Stimulated activated CD4-positive, alpha-beta T cell treated with anti-CD3 and anti-CD28 coated beads, Interleukin-1b, Interleukin-23, amount 100 ng/mL, for 1 hour (primary cell): ENCODE measurements at places on chromosomes 13 and 19.

GRCh38 chr13:58949646-58950045, 1214.1 kb downstream of the DIAPH3 start:
- no peak for DNase-seq

- no peak for DNase-seq
Observed at GRCh38 chr13:24724714-24725113, 39.3 kb upstream of the RNF17 start.

DNA sequence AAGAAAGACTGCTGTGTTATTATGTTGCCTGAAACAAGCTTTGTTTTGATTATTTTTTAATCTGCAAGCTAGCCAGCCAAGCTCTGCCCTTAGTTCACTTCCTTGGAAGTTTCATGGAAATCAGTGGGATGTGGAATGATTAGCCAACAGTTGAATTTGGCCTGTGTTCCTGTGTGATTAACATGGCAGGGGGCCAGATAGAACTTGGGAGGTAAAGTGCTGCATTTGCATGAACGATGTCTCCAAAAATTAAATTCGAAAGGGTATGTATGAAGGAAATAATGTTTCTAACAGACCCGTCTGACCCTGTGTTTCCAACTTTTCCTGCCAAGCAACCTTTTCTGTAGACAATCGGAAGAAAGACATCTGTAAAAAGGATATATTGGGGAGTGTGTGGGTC, 32.2 kb downstream of the UFM1 start:
- DNase-seq = no peak

- DNase-seq = no peak
Observed at GRCh38 chr13:97120976-97121375, 101.2 kb upstream of the MBNL2 start.

- DNase-seq = no peak
Observed at GRCh38 chr13:49450105-49450819, 6.2 kb downstream of the SETDB2 start.

GRCh38 chr19:19782783-19783182, 38.8 kb downstream of the ZNF506 start:
- DNase-seq = no peak

GRCh38 chr13:101838323-101838722, 385.8 kb downstream of the ITGBL1 start:
- no peak for DNase-seq

- DNase-seq = no peak
Observed at GRCh38 chr13:34757441-34757840, 184.6 kb upstream of the NBEA start.

DNA sequence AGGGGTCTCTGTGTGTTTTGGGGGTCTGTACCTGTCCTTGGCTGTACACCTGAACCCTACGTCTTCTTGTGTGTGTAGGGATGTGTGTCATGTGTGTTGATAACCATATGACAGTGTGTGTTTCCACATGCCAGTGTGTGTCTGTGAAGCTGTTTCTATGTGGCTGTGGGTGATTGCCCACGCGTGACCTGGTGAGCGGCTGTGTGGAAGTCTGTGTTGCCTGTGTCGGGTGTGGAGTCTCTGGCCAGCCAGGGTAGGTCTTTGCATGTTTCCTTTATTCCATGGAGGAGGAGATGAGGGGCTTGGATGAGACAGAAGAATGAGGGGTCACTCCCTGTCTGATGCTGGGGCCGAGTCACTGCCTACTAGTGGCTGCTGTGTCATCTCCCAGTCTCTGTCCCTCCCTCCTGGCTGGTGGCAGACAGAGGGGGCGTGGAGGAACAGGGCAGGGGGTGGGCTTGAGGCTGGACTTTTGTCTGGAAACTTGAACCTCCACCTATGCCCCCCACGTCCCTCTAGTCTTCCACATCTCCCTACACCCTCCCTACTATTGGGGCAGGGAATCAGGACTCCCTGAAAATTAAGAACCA, 2.8 kb upstream of the FOSB start:
- DNase-seq = no peak

GRCh38 chr13:29855009-29855408, 4.6 kb upstream of the UBL3 start:
- no peak for DNase-seq

GRCh38 chr19:48551437-48552302, at the start of gene SULT2B1:
Gene SULT2B1, plus strand, starts transcription at chr19:48552172. Its CDS starts 81 bp downstream, at chr19:48552253.
- no peak for DNase-seq

DNA sequence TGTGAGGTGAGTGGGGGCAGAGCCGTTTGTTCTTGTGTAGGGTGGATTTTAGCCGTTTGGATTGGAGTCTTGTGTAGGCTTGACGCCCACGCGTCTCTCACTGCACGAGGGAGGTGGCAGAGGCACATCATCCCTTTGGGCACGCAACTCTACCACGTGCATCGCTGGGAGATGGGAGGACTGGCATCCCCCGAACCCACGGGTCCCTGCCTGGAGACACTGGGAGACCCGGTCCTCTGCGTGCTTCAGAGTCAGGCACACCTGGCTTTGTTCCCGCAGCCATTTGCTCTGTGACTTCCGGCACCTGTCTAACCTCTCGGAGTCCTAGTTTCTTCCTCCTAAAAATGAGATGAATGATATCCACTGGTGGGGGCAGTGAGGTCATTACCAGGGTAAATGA, 6.4 kb downstream of the ARHGEF7 start:
- DNase-seq = no peak

DNA sequence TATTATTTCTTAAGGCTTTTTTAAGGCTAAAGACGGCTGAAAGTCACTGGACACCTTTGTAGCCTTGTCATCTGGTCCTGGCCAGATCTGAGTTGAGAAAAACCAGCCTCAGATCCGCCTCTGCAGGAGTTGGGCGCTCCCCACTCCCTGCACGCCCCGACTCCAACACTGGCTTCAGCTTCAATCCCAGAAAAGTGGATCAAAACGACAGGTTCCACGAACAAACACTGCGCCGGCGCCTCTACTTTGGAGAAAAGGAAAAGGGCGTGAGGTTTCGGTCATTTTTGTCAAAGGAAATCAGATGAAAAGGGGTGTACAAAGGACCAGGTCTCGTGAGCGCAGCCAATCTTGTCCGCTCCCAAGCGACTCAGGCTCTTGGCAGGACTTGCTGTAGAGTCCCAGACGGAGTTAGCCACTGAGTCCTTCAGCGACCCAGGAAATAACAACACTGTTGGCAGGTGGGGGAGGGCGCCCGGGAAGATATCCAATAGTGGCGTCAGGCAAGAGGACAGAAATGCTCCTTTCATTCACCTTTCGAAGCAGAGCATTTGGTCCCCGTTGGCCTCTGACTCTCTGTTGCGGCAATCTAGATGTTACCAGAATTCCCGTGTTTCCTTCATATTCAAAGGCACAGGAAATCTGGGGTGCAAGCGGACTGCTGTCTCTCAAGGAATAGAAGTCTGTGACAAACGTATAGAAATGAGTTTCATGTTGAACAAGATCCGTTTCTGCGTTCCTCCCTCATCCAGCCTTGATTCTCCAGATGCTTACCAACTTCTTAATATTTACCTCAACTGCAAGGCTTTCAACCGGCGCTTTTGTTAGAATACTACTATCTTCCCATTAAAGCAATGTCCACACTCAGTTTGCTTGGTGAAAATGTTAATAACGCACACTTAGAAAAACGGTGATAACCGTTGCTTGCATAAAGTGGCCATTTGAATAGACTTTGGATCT, 1.8 kb upstream of the CCNA1 start:
- no peak for DNase-seq

GRCh38 chr19:16075430-16076153, 703 bp upstream of the TPM4 start:
- DNase-seq = no peak

DNA sequence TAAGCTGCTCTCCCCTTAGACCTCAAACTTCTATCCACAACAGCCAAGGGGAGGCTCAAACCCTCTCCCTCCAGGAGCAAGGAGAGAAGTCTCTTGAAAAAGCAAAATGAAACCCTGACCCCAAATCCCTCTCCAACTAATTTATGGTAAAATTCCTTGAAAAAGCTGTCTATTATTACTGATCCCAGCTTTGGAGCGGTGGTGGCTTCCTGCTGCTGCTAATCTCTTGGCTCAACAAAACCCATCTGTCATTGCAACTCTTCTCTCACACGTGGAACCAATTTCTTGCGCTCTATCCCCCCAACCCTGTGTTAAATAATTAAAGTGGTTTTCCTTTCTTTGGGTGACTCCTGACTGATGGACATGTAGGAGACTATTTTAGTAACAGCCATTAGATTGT, 64.1 kb upstream of the OXGR1 start:
- DNase-seq = no peak

GRCh38 chr19:23509686-23510450, 114.6 kb upstream of the ZNF91 start:
- no peak for DNase-seq

DNA sequence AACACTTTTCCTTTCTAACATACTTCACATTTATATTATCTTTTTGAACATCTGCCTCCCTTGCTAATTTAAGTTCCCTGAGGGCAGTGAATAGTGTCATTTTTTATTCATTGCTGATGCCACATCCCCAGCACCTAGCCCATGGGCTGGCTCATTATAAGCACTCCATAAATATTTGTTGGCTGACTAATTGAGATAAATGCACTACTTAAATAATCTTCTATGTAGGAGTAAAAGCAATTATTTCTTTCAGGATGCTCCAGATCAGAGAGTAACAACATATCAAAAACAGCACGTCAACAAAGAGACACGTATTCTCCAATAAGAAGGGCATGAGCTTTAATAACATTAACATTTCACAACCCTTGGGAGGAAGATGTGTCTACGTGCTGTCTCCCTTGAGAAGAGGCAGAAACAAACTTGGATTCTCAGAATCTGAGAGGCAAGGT, 228.2 kb downstream of the LHFPL6 start:
- DNase-seq = no peak

DNA sequence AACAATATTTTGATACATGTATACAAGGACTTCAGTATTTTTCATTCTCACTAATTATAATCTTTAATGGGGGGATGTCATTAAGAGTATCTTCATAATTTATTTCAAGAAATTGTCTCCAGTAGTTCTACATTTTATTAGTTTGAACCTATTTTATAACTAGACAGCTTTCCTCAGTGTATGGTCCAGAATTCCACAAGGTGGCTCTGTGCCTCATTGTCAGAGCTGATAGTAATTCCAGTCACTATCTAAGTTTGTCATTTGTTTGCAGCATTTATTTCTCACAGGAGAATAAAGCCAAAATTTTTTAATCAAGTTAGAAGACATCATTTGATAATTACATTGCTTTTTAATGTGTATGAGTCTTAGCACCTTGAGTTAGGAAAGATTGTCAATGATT, 1633.0 kb upstream of the PCDH20 start:
- DNase-seq = no peak

- DNase-seq = no peak
Observed at GRCh38 chr13:75579529-75579928, 29.9 kb downstream of the UCHL3 start.

DNA sequence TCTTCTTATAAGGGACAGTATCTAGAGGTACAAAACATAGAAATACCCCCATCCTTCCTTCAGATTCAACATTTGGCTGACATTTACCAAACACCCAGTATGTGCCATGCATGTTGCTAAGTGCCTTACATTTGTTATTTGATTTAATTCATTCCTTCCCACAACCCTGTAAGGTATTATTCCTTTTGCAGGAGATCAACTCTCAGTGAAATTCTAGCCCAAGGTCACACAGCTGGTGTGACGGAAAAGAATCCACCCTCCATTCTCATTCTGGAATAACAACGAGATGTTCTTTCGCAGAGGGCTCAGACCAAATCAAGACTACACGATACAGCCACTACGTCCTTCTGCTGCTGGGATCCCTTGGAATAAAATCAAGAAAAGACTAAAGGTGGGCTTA, 67.8 kb downstream of the C13orf42 start:
- DNase-seq = no peak

- DNase-seq = no peak
Observed at GRCh38 chr13:65582160-65582559, 1648.0 kb downstream of the PCDH9 start.

GRCh38 chr19:35592226-35592625, 6.3 kb downstream of the PMIS2 start:
- DNase-seq = no peak

DNA sequence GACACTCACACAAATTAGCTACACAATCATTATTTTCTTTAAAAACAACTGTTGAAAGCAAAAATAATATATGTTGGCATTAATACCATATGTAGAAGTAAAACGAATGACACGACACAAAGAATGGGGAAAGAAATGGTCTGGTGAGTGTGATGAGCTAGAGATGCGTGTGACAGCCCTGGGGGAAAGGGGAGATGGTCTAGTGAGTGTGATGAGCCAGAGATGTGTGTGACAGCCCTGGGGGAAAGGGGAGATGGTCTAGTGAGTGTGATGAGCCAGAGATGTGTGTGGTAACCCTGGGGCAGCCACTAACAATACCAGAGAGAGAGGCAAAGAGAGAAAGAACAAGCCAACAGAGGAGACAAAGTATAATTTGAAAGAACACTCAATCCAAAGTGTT, 22.3 kb upstream of the LAMP1 start:
- no peak for DNase-seq

- no peak for DNase-seq
Observed at GRCh38 chr19:11410682-11411081, 8.4 kb downstream of the RGL3 start.

GRCh38 chr19:1644070-1644469, 8.3 kb downstream of the TCF3 start:
- DNase-seq = no peak

DNA sequence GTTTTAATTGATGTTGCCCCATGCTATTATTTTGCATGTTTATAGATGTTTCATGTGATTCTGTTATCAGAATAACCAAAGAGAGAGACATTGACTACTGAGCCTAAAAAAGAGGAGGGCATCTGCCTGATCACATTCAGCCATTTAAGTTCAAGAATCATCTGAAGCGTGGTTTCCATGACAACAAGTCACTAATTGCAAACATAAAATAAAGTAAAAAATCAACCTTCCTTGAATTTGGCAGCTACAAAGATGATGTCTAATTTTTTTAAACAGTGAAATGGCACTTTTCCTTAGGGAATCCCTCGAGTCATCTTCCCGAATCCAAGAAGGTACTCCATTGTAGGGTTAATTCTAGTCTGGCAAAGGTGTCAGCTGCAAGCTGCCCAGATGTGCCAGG, 884.2 kb downstream of the DIAPH3 start:
- DNase-seq = no peak

DNA sequence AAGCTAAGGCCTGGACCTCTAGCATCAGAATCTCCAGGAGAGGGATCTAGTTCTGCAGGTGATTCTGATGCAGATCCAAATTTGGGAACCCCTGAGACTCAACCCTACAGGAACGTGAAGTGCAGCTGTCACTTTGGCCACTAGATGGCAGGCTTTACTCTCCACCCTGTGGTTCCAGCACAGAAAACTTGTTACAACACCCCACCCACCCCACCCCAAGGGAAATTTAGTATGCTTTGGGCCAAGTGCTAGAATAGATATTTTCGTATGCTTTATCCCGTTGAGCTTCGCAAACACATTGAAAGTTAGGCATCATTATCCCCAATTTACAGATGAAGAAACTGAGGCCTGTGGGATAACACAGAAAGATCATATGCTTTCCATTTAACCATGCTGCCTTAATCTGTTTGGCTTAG, 232.0 kb downstream of the B3GLCT start:
- peak; percentile 2 for DNase-seq

DNA sequence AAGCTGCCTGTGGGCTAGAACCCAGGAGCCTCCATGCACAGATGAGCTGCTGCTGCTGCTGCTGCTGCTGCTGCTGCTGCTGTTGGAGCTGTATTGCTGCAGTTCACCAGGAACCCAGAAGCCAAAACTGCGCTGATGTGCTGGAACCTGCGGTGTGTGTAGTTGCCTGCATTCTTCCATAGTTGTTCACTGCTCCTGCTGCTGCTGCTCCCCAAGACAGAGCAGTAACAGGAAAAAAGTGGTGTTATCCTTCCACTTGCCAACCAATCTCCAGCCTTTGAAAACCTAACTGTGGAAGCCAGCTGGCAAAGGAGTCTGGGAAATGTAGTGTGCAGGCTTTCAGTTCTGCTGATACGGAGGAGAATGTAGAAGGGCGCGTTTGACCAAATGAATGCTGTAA, 37.9 kb downstream of the ARHGAP35 start:
- DNase-seq = no peak
